ENCODE measurements at places on chromosomes 1 and 21.

DNA sequence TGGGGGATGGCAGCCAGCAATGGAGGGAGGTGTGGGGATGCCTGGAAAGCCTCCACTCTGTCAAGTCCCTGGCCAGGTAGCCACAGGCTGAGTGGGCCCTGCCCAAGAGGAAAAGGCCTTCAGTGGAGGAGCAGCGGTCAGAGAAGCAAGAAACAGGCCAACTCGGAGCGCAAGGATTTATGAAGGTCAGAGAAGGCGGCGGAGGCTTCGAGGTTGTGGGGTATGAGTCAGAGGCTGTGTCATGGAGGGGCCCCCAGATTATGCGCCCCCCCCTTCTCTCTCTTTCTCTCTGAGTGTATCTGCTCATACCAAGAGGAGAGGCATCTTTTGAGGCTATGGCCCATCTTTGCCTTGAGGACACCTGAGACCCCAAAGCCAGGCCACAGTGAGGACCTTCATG is 99.5 kb downstream of the CASZ1 start:
- DNase-seq, result no peak

DNA sequence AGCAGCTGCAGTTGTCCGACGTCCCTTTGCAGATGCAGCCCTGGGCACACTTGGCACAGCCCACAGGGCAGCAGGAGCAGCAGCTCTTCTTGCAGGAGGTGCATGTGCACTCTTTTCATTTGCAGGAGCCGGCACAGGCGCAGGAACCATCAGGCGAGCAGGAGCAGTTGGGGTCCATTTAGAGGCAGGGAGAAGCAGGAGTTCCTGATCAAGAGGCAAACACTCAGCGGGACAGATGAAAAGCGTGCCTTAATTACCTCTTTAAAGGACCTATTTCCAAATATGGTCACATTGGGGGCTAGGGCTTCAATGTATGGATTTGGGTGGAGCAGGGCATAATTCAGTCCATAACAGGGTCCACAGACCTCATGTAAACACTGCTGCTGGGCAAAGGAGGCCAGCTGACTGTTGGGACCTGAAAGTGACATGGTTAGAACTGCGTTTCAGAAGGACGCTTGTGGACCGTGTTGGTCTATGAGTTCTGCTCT is 4.3 kb upstream of the CPLANE2 start:
- DNase-seq, result no peak

DNA sequence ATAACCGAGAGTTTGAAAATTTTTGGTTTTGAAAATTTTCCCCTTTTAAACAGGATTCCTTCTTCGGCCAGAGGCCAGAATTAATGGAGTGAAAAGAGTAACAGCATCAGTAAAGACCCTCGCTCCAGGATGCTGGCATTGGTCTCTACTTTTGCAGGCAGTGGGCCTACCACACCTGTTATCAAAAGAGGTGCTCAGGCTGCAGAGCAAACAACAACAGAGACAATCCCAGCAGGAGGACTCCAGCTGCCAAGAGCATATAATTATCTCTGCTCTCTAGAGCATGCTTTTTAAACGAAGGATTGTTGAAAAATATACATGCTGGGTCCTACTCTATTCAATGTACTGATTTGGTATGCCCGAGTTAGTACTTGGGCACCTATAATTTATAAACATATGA is 1048.5 kb downstream of the PLA2G4A start:
- no peak for DNase-seq

- no peak for DNase-seq
Measured at GRCh38 chr1:219708919-219709543, 96.1 kb upstream of the ZC3H11B start.

DNA sequence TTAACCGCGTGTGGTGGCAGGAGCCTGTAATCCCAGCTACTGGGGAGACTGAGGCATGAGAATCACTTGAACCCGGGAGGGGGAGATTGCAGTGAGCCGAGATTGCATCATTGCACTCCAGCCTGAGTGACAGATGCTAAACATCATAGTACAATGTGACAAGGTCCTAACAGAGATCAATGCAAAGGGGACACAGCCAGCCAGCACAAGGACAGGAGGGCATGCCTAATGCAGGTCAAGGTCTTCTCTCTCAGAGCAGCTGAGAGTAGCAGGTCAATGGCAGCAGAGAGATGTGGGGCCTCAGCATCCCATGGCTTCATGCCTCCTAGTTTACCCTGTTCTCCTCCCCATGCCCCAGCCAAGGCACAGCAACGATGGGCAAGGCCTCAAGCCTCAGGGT is 3.0 kb upstream of the SMIM11 start:
- no peak for DNase-seq

GRCh38 chr1:230832476-230832875 is 35.8 kb downstream of the C1orf198 start:
- no peak for DNase-seq

- no peak for DNase-seq
Measured at GRCh38 chr1:192933744-192934143, 124.9 kb downstream of the RGS2 start.

GRCh38 chr1:14516974-14517840 is 81.3 kb upstream of the KAZN start:
- DNase-seq, result no peak

DNA sequence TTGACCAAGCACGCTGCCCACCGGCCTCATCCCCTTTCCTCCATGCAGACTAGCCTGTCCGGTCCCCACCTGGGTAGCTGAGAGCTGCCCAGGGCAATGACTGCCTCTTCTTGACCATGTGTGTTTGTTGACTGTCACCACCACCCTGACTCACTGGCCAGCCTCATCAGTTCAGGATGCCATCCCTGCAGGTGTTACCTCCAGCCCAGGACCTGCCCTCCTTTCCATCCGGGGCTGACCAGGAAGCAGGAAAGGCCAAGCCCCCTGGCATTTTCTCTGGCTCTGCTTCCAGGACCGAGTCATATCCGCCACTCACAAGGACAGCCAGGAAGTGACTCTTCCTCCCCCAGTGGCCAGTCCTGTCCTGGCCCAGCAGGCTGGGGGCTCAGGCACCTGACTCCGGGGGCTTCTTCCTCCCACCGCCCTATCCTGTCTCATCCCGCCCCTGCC is 17.1 kb downstream of the EPHA2 start:
- DNase-seq, result no peak

- peak; percentile 89 for DNase-seq
Measured at GRCh38 chr1:151539321-151540020, 638 bp upstream of the TUFT1 start.

- no peak for DNase-seq
Measured at GRCh38 chr1:164087906-164088453, 471.0 kb upstream of the PBX1 start.

DNA sequence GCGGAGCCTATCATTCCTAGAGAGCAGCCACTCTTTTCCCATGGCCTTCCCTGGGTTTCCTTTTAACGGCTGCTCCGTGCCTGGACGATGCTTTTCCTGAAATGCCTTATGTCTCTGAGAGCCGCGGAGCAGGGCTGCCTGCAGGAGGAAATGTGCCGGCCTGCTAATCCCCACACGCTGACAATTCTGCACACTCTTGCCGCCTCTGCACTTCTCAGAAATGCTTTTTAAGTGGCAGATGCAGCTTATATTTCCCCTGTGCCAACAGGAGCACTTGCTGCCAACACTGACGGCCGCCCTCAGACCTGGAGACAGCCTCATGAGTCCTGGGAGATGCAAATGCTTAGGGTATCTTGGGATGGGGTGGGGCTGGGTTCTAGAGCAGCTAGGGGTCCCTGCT is 253.2 kb downstream of the GRIK3 start:
- DNase-seq, result no peak

GRCh38 chr21:36235058-36235582 is 78.5 kb downstream of the DOP1B start:
- peak; percentile 83 for DNase-seq

- DNase-seq, result no peak
Measured at GRCh38 chr1:111648806-111649205, 29.2 kb downstream of the RAP1A start.

DNA sequence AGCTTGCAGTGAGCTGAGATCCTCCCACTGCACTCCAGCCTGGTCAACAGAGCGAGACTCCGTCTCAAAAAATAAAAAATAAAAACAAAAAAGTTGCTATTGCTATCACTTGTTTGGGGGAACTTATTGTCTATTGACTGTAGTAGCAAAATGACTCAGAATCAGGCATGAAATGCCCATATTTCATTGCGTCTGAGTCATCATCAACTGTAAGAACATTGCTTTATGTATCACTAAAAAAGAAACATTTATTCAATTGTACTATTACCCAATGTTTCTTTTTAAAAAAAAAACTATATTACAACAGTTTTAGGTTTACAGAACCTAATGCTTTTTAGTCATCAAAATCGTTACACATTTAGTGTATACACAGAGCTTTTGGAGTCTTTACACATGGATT is 91.0 kb upstream of the FMN2 start:
- DNase-seq, result no peak

GRCh38 chr21:22961258-22961657 is 1963.0 kb downstream of the NCAM2 start:
- no peak for DNase-seq

GRCh38 chr1:198549866-198550265 is 9.4 kb upstream of the ATP6V1G3 start:
- no peak for DNase-seq

DNA sequence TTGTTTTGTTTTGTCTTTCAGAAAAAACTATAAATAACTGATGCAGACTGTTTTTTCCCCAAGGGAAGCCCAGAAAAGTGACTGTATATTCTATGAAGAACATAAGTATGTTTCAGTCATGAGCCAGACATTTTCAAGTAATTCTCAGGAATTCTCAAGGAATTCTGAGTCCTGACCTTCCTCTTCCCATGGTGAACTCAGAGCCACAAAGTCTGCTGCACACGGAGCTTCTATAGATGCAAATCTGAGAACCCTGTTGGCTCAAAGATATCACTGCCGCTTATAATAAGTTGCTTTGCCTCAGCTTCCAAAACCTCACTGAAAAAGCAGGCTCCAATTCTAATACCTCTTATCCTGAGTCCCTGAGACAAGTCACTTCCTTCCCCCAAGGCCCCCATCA is 418.5 kb upstream of the RUNX1 start:
- DNase-seq, result no peak

DNA sequence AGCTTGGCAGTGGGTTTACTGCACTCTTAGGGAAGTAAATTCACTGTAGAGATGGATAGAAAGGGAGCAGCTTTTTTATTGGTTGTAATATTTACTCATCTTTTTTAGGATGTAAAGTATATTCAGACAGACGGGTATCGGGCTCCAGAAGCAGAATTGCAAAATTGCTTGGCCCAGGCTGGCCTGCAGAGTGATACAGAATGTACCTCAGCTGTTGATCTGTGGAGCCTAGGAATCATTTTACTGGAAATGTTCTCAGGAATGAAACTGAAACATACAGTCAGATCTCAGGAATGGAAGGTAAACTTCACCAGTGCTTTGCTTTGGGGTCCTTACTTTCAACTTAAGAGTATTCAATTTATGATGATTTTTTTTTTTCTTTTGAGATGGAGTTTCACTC is 3.2 kb downstream of the UHMK1 start:
- DNase-seq, result no peak

- no peak for DNase-seq
Measured at GRCh38 chr1:226601456-226601855, 52.9 kb downstream of the STUM start.

- DNase-seq, result no peak
Measured at GRCh38 chr1:234499943-234500245, 20.9 kb upstream of the TARBP1 start.

DNA sequence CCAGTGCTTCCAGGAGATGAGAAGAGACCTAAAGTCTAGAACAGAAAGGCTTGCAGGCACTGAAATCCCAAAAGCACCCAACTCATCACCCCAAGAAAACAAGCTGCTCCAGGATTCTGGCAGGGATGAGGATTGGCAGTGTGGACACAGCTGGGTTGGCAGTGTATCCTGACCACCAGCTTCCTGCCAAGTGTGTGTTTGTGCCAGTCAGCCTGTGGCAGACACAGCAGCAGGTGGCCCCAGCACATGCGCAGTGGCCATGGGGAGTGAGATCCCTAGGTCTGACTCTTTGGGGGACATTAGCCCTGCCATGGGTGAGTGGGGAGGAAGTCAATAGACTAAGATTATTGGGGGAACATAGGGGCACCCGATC is 8.7 kb upstream of the SNAPIN start:
- no peak for DNase-seq

- no peak for DNase-seq
Measured at GRCh38 chr1:237258871-237259270, 216.9 kb downstream of the RYR2 start.

GRCh38 chr1:21100481-21100921 is 76.2 kb downstream of the EIF4G3 start:
- DNase-seq, result no peak

GRCh38 chr1:64087768-64088167 is 115.7 kb upstream of the UBE2U start:
- DNase-seq, result no peak

DNA sequence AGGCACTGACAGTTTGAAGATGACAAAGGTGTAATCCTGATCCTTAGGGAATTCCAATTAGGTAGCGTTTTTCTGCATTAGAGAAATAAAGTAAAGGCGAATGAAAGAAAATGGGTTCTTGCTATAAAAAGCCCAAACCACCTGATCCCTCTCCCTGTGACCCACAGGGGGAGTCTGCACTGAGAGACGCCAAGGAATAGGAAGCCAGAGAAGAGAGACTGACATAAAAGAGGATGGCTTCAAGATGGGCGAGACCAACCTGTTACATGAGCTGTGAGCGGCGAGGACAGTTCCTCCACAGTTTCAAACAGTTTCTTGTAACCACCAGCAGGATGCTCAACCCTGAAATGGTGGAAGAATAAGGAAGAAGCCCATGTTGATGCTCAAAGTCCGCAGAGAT is 1.4 kb downstream of the RPE65 start:
- peak; percentile 50 for DNase-seq
